Stimulated activated CD4-positive, alpha-beta T cell treated with anti-CD3 and anti-CD28 coated beads, Interleukin-15, amount 100 ng/mL, for 1 hour (primary cell): ENCODE measurements at places on chromosomes 11 and 22.

DNA sequence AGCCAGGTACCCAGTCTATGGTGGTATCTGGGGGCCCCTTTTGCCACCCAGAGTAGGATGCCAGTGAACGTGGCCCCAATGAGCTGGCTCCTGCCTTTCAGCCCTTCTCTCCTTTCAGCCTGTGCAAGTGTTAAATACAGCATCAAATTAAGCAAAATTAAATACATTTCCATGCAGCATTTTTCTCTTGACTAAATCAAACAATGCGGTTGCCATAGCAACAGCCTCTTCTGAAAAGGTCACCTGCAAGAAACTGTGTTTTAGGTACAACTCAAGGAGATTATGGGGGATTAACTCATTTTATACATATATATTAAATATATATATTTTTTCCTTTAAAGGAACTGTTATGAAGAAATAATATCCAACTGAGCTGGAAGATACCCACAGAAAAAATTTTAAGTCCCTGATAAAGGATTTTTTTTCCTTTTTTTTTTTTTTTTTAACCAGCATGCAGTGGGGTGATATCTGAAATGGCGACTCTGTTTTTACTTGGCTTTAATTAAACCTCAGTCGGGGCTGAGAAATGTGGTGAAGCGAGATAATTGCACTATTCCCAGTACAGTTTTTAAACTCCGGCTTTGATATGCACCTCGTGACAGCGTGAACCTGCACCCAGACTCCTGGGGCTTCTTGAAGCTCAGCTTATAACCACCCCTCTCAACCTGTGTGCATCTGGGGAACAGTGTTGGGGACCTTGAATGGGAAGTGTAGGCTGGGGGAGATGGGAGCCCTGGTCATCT, 115.3 kb downstream of the PKNOX2 start:
- no peak for DNase-seq

DNA sequence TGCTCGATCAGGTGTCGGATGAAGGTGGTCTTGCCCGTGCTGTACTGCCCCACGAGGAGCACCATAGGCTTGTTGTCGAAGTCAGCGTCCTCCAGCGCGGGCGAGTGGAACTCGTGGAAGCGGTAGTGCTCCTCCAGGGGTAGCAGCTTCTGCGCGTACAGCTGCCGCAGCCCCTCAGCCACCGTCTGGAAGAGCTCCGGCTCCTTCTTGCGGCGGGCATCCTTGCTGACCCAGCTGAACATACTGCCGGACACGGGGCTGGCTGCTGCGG, 263 bp downstream of the EHD1 start:
- no peak for DNase-seq

DNA sequence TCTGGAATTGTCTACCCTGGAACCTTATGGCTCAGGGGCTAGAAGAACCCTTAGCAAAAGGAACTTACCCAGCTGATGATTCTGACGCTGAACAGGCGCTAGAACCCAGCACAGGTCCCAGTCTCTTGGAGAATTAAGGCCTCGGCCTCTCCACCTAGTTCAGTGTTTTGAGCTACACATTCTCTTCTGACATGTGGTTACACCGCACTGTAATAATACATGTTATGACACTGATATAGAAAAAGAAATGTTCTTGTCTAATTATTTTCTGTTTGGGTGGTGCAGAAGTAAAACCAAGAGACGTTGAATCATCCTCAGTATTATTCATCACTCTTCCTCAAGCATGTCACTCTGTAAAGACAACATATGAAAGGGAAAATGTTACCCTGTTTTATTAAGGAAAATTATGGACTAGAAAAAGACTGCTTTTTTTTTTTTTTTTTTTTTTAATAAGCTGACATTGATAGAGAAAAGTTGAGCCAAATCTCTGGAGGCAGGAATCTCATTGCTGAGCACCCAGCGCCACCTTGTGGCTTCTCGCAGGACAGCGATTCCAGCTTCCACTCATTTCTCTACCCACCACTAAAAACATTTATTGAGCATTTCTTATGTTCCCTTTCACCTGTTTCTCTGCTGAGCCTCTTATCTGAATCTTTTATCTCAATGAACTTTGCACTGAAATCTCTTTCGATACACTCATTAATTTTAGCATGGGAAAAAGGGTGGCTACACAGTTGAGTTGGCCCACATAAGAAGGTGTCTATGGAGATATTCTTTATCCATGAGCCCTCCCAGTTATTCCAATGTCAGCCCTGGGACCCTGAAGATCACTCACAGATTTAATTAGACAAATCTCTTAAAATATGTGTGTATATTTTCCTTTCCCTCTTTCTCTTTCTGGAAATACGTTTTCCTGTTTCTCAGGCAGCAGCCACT, 12.6 kb upstream of the APLNR start:
- no peak for DNase-seq

DNA sequence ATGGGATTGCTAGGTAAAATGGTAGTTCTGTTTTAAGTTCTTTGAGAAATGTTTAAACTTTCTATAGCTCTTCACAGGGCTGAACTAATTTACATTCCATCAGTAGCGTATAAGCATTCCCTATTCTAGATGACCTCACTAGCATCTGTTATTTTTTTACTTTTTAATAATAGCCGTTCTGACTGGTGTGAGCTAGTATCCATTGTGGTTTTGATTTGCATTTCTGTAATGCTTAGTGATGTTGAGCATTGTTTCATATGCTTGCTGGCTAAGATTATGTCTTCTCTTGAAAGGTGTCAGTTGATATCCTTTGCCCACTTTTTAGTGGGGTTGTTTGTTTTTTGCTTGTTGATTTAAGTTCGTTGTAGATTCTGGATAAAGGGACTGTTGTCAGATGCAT, 35.9 kb downstream of the MMP27 start:
- DNase-seq = no peak

DNA sequence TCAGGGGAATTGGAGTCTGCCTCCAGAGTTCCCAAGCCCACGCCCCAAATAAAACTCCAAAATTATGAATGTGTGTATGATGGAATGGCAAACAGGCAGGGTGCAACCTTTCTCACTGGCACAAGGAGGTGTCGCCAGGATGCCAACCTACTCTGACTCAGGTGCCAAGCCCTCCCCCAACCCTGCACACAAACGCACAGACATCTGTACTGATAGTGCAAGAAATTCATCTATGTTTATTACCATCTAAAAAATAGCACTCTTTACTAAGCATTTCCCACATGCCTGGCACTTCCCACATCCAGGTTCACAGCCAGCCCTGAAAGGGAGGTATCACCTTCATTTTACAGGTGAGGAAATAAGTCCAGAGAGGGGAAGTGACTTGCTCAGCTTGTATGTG, 1.2 kb downstream of the PLA2G3 start:
- no peak for DNase-seq

DNA sequence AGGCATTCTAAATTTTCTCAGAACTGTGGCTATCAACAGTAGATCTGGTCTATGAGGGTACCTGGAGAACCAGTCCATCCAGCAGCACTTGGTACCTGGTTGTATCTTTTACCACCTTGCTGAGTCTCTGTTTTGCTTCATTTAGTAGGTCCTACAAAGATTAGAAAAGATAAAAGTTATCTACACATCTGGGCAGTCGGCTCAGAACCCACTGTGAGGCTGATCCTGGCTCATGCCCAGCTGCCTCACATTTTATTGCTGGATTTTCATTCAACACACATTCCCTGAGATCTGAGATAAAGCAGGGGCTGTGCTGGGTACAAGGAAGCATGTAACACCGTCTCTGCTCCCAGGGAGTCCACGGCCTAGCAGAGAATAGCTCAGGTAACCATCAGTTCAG, 27.5 kb downstream of the ATP6V1E1 start:
- DNase-seq = no peak

DNA sequence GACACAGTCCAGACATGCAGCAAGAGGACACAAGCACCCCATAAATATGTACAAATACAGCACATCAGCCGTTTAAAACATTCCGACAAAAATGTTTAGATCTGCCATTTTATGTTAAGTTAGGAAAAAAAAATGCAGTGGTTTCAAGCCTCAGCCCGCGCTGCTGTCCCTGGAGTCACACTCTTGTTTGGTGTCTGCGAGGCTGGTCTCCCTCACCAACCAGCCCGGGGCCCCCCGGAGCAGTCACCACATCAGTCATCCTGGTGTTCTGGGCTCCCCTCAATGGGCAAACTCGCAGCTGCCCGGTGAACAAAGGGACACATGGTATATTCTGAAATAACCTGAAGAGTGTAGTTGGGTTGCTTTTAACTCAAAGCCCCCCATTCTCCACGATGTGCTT, 1022.2 kb downstream of the BRD1 start:
- no peak for DNase-seq

DNA sequence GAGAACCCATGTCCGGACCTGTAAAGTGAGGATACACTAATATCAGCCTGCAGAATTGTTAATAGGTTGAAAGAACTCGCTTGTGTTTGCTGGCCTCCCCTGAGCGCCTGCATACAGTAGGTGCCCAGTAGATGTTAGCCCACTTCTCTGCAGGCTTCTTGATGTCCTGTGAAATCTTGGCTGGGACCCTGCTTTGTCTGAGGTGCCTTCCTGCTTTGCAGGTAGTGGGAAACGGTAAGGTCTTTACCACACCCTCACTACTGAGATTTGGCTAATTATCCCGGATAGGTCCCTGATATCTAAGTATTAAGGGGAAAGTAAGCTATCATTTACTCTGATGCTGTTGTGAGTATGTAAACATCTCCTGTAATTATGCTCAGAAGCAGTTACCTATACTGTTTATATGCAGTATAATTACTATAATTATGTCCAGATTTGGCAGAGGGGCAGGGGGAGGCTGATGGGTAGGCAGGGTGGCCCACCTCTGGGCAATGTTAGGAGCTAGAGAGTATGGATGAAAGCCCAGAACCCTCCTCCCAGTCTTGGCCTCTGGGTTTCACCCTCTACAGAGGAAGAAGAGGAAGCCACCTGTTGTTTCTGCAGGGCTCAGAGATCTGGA, 1.2 kb upstream of the ARRB1 start:
- DNase-seq = no peak

DNA sequence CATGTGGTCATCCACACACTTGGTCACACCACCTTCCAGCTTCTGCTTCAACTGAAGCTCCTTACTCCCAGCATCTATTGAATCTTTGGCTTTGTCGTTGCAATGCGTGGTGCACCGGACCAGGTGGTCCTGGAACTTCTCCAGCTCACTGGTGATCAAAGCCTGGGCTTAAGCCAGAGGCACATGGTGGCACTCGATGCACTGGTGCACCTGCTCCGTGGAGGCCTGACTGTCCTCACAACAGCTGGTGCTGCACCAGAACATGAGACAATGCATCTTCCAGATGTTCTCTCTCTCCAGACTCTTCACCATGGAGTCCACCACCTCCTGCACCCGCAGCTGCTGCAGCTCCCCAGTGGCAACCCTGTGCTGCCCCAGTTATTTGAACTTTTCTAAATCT, 56.0 kb downstream of the CELSR1 start:
- no peak for DNase-seq

- DNase-seq = no peak
Observed at GRCh38 chr11:44178381-44178780, 82.9 kb downstream of the EXT2 start.

GRCh38 chr11:100719809-100720221, 32.7 kb downstream of the ARHGAP42 start:
- no peak for DNase-seq

- peak; percentile 0 for DNase-seq
Observed at GRCh38 chr11:2521081-2521732, 76.4 kb downstream of the KCNQ1 start.
